ENCODE measurements at places on chromosomes 11 and 22.

DNA sequence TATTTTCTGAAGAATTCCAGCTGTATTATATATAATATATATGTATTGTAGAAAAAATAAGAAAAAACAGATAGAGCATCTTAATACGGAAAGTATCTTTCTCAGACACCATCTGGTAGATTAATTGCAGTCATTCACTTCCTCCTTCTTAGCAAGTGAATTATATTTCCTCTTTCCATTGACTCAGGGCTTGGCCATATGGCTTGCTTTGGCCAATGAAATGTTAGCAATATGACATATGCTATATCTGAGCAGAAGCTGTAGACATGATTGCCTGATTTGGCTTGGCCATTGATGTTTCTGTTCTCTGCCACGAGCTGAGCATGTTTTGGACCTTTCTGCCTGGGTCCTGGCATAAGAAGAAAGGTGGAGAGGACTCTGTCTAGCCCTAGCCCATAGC, 34.4 kb upstream of the ZBED5 start:
- no peak for DNase-seq

- no peak for DNase-seq
Measured at GRCh38 chr11:26792941-26793340, 71.1 kb upstream of the SLC5A12 start.

DNA sequence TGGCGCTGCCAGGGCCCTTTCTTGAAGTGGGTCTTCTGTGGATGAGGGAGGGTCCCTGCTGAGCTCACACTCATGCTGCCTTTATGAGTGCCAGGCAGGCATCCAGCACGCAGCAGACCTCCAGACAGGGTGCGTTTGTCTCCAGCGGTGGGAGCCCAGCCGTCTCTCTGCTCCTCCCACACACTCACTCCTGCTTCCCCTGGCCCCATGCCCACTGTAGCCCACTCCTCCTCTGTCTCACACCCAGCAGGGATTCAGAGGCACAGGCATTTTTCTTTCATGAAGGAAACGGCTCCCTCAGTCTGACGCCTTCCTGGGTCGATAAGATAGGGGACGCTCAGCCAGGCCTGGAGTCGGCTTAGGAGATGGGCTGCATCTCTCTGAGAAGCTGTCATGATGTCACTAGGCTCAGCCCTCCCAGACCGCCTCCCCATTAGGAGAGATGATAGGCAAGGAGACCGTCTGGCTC, 183.9 kb upstream of the NCAM1 start:
- no peak for DNase-seq

- peak; percentile 45 for DNase-seq
Measured at GRCh38 chr11:127843483-127844396, 743.6 kb downstream of the ETS1 start.

- DNase-seq: no peak
Measured at GRCh38 chr11:5204787-5205186, 4.3 kb upstream of the OR51V1 start.

- DNase-seq: no peak
Measured at GRCh38 chr11:65719871-65720210, 757 bp downstream of the RNASEH2C start.

- no peak for DNase-seq
Measured at GRCh38 chr11:16346975-16347374, 9.4 kb downstream of the SOX6 start.

DNA sequence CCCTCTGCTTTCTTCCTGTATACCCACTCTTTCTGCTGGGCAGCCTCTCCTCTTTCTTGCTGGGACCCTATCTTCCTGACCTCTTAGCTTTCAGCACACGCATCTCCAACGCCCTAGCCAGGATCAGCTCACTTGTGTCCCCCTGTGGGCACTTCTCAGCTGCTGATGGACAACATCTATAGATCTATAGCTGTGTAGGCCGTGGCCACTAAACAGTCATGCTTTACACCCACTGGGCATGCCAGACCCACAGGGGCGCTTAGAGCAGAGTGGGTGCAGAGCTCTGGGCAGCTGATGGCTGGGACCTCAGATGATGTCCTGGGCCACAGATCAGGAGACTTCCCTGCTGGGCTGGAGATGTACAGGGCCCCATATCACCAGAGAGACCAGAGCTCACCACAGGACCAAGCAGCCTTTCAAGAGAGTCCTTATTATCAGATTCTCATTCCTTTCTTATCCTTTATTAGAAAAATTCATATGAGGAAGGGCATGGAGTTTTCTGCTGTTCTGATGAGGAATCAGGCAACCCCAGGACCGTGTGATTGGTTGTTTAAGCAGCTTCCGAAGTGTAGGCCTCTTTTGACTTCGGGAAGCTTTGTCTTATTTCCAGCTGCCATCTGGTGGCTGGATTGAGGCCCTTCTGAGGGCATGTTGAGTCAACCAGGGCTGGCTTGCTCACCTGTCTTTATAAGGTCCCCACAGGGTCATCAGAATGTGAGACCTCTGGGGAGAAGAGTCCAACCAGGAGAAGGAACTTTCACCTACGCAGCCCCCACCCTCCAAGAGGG, 60.5 kb downstream of the OSBP2 start:
- peak; percentile 48 for DNase-seq

- no peak for DNase-seq
Measured at GRCh38 chr11:2609345-2609744, 90.4 kb downstream of the KCNQ1OT1 start.

- no peak for DNase-seq
Measured at GRCh38 chr11:69161117-69161407, 5.3 kb downstream of the SMIM38 start.

DNA sequence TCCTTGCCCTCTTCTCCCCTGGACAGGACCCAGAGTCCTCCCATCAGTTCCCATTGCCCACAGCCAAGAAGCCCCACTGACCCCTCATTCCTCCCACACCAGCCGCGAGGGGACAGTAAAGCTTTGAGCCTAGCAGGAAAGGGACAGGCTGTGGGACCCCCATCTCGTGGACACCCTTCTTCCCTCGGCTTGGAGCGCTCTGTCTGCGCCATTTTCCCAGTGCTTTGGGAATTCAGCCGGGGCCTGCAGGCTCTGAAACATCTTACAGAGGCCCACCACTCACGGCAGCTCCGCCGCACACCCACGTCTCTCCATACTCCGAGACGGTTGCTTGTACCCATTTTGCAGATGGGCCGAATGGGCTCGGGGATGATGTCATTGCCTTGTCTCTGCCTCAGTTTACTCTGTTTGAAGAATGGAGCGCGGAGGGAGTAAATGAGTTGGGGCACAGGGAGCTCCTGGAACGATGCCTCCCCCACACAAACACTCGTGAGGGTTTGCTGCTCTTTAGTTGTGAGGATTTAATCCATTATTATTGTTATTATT, 447.7 kb downstream of the TBC1D22A start:
- DNase-seq: no peak

GRCh38 chr22:26744892-26745808, 87.8 kb downstream of the MIAT start:
- no peak for DNase-seq

DNA sequence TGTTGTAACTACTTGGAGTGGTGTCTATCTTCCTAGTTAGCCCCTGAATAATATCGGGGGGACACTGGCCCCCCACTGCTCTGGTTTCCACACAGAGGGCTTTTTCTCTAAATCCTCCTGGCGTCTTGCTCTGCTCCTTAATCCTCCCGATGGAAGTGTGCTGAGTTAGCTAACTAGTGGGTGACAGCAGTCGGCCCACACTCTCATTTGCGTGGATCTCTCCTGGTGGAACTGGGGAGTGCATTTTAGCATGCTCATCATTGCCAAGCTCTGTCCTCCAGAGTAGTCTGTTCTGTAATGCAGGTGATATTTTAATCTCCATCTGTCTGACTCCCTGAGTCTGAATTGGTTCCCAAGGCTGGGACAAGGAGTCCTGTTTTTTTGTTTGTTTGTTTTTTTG, 46.1 kb upstream of the RASSF10 start:
- no peak for DNase-seq

DNA sequence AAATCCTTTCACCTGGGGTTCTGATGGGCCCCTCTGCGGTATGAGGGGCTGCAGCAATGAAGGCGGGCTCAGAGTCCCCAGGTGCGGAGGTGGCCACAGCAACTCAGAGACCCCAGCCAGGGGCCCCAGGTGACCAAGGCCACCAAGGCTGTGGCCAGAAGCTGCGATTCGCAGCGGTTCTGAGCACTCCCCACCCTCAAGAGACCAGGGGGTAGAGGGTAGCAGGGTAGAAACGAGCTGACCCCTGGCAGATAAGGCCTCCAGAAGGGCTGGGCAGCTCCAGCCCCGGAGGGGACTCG, 948 bp downstream of the TNKS1BP1 start:
- no peak for DNase-seq

GRCh38 chr11:99015634-99016454, 4.9 kb upstream of the CNTN5 start:
- DNase-seq: no peak

GRCh38 chr11:13333456-13333957, 55.9 kb downstream of the BMAL1 start:
- no peak for DNase-seq

DNA sequence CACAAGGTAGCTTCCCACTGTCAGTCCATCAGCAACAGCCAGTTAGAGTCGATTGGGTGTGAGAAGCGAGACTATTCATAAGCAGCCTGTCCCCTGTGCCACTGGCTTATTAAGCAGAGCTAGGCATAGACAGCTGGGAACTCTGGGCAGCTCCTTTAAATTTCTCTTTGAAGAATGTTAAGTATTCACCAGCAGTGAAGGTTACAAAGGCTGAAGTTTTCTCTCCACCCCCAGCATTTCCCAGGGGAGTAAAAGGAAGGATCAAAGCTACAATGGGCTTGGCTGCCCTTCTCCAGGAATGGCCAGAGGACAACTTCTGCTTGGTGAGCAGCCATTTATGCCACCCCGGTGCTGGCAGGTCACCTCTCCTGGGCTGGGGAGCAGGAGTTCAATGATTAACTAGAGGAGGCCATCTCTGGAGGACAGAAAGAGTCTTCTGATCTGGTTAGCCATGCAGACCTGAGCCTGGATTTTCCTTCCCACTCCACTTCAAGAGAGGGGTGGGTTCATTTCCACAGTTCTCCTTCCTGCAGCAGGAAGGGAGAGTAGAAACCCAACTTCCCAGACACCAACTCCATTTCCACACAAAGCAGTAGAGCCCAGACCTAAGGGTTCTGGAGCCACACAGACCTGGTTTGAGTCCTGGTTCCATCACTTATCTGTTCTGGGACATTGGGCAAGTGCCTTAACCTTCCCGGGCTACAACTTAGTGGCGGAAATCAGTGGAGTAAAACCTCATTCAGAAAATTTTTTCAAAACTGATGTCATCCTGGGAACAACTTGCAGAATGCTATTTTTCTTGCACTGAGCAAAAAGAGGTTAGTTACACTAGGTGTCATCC, 22.6 kb downstream of the POU2AF3 start:
- no peak for DNase-seq

DNA sequence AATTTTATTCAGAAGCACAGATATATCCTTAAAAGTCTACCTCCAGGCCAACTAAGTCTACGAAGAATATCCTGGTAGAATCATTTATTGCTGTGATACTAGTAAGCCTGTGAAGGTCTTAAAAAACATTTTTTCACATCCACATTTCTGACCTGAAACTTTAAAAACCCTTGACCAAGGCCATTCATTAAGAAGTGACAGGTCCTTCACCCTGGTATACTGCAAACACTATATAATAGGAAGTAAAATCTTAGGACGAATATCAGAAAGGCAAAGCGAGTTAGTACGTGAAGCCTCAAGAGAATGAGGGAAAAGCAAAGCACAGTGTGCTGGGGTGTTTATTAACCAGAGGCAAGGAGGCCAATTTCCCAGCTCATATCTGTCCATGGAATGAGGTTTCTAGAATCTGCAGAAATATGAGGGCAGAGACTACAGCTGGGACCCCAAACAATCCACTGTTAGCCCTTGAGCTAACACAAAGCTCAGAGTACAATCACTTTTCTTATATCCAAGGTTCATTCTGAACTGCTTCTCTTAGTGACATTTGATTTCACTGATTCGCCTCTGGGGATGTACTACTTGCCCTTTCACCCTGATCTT, 71.0 kb downstream of the AMBRA1 start:
- DNase-seq: no peak

DNA sequence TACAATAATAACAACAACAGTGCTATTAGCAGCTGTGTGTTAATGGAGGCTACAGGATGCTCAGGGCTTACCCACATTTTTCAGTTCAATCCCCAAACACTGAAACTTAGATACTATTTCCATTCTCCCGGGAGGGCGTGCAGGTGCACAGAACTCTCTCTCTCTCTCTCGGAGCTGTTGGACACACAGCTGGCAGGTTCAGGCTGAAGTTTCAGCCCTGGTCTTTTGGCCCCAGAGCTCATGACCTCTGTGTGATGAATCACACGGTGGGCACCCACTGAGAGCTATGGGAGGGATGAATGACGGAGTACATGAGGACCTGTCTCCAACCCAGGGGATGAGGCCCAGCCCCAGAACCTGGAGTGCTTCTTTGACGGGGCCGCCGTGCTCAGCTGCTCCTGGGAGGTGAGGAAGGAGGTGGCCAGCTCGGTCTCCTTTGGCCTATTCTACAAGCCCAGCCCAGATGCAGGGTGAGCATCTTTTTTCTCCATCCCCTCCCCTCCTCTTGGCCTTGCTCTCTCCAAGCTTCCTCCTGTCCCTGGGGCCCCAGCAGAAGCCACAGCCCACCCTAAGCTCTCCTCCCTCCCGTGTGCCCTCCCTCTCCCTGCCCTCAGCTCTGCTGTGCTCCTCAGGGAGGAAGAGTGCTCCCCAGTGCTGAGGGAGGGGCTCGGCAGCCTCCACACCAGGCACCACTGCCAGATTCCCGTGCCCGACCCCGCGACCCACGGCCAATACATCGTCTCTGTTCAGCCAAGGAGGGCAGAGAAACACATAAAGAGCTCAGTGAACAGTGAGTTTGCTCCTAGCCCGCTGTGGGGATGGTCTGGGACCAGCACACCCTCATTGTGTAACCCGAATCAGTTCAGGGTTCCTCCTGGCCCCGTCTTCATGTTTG, 16.9 kb downstream of the CSF2RB start:
- no peak for DNase-seq

GRCh38 chr11:122421702-122422101, 233.8 kb upstream of the UBASH3B start:
- no peak for DNase-seq

GRCh38 chr11:127632976-127633680, 632.6 kb upstream of the KIRREL3 start:
- DNase-seq: no peak

- DNase-seq: no peak
Measured at GRCh38 chr11:68424981-68425865, 35.3 kb upstream of the PPP6R3 start.

DNA sequence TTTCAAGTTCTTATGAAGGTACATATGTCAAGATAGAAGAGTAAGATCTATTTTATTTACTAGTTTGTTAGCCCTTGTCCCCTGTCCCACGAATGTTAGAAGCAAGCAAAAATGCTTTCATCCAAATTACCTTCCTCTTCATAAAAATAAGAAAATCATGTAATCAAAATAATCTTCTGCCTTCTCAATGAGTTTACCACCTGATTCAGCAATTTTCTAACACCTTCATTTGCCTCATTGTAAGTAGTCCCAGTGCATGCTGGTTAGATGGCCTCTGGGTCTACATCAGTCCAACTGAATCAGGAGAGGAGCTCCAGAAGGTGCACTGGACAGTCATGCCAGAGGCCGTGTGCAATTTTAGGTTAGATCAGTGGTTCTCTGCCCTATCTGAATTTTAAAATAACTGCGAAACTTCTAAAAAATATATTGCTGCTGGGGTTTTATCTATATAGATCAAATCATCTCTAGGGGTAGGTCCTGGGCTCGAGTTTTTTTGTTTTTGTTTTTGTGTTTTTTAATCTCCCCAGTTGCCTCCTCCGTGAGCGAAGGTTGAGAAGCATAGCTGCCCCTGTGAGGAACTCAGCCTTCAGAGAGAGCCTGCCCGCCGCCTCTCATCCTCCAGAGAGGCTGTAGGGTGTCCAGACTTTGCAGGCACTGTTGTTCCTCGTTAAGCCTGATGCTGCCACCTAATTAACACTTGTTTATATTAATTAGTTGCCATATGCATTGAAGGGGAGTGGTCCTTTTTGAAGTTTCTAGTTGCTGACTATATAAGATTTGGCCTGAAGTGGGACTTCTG, 32.2 kb downstream of the C22orf31 start:
- no peak for DNase-seq

All from activated CD8-positive, alpha-beta memory T cell treated with anti-CD3 and anti-CD28 coated beads, Interleukin-2, amount 50 U/mL, for 4 hours (primary cell).